ENCODE measurements at places on chromosomes 16 and 17.
A peak's percentile ranks its signal among the peaks of the same experiment; 100 is the strongest.

DNA sequence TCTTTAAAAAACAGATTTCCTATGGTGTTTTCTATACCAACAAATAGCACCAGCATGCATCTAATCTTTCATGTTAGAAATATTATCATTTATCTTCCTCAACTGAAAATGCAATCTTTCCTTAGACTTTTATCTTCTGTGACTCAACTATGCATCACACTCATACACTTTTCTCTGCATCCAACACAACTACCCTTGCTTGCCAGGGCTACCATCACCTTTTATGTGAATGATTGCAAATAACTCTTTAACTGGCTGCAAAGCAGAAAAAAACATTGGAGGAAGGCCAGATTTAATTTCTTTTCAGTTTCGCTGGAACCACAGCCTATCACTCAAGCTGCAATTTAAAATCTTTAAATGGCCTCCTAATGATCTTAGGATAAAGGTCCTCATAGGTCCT lies 212.9 kb downstream of the CDH8 start:
- no peak for DNase-seq

DNA sequence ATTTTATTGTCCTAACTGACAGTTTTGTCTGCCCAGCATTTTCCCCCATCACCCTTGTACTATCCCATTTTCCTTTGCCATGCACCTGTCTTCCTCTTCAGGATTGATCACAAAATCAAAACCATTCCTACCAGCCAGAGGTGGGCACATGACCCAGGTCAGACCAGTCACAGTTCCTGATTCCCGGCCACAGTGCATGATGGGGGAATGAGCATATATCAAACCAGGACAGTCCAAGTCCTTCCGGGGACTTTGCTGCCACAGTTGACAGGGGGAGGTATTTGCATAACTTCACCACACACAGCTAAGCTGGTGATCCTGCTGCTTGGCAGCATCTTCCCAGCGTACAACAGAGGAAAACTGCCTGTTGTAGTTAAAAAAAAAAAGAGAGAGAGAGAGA lies 493.9 kb downstream of the WWOX start:
- DNase-seq = no peak

GRCh38 chr17:50603340-50603739 lies 31.3 kb upstream of the ABCC3 start:
- DNase-seq = no peak

DNA sequence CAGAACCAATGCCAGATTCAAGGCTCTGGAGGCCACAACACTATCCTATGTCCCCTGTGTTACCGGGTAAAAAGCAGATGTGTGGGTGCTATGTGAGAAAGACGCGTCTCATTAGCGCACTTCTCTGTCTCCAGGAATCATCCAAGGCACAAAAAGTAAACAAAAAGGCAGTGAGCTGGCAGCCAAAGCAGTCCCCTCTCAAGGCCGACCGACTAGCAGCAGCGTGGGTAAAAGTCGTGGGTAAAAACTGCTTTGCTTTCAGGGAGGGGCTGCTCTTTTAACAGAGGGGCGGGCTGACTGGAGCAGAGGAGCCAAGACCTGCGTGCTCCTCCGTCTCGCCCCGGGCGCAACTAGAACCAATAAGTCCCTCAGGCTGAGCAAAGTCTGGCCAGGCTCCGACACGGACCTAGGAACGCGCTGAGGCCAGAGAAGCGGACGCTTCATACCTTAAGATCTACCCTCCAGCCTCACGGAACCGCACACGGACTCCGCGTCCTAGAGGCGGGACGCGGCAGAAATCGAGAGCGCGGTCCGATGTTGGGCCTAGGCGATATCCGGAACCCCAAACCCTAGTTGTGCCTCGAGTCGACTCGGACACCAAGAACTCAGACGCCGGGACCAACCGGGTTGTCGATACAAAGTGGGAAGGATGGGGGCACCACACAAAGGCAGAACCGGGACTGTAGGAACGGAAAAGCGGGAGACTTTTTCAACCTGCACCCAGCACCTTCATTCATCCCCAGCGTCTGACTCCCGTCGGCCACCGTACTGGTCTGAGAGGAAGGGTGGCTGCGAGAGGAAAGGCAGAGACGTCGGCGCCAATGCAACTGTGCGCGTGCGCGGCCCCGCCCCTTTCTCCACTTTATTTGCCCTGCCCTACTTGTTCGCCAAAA lies at the start of gene INTS2:
Gene INTS2, minus strand, starts transcription at position 775 of the 893 bp plus-strand sequence. CDS start 1,338 bp downstream, outside the sequence.
- peak; percentile 96 for DNase-seq

DNA sequence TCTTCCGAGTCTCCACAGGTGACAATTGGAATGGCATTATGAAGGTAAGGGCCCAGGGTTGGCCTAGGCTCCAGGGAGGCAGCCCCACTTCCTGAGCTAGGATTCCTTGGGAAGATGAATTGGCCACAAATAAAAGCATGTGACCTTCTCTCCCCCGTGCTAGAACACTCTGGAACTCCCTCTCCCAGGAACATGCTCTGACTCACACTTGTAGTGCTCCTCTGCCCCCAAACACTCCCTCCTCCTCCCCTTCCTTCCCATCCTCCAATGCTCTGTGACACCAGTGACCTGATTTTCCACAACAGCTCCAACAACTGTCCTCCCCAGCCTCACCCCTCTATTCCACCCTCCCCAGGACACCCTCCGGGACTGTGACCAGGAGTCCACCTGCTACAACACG lies 16.4 kb upstream of the ABCC3 start:
- DNase-seq = no peak

DNA sequence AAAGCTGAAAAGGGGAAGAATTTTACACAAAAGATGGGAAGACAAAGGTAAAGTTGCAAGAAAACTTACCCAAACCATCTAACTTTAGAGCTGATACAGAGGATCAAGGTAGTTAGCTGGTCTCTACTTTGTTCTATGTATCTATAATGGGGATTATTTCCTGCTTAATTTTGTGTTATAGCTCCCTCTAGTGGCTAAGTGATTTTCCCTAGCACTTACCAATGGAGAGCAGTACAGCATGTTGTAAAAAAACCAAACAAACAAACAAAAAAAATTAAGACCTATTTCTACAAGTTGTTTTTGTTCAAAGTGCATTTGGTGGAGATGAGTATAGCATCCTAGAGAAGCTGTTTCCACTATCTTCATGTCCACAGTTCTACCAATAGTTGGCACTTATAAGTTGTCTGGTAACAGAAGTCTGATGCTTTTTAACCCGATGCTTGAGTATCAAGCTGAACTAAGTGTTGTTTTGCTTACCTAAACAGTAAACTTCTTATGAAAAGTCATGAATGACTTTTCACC lies 7.5 kb downstream of the SRSF1 start:
- no peak for DNase-seq

DNA sequence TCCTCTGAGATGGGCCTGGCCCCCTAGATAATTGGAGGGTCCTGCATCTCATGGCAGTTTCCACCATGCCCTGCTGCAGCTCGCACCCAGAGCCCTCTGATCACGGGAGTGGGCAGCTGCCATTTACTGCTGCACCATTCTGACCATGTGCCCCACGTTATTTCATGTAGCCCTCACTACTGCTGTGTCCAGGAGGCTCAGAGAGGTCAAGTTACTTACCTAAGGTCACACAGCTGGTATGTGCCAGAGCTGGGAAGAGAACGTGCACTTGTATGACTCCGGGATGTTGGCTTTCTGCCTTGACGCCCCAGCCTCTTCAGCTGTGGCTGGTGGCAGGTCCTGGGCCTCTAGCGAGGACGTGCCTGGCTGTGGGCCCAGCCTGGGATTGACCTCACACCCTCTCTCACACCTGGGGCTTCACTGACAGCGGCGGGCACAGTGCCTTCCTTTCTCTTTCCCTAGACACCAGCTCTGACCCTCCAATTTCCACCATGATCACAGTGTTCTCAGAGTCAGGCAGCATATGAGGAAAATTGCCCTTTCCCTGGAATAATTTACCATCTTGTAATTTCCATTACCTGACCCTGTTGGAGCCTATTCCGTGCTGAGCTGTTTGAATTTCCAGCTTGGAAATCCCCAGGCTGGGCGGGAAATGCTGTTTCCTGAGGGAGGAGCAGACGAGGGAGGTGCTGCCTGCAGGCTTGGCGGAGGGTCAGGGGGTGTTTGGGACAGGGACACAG lies 18.5 kb upstream of the DOC2B start:
- DNase-seq = no peak

DNA sequence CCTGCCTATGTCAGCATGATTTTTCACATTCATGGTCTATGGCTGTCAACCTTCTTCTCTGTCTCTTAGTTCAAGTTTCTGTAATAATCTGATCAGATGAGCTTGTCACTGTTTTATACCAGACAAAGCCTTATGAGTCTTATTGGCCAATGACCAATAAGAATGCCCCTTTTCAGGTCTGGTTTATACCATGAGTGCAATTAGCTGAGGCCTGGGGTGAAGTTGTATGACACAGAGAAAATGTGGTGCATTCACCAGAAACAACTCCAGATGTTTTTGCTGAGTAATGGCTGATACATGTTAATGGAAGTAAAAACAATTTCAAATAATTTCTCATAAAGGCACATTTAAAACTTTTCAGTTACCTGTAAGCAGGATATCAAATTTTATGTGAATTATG lies 218.6 kb upstream of the CDH8 start:
- no peak for DNase-seq

DNA sequence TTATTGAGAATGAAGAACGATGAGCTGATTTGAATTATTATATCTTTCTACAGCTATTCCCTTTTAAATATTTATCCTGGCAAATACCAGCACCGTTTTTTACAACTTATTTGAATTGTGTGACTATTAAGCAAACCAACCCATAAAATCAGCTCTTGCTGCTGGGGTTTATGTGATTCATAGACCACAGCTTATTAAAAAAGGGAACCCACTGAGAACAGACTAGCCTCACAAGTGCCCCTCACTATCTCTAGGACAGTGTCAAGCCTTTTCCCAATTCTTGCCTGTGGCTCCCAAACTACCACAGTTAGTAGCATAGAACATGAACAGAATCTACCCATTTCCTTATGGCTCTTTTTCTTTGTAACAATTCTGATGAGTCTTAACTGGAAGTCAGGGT lies 6.1 kb upstream of the LIG3 start:
- no peak for DNase-seq

GRCh38 chr17:67833946-67834631 lies 8.8 kb downstream of the BPTF start:
- DNase-seq = no peak

DNA sequence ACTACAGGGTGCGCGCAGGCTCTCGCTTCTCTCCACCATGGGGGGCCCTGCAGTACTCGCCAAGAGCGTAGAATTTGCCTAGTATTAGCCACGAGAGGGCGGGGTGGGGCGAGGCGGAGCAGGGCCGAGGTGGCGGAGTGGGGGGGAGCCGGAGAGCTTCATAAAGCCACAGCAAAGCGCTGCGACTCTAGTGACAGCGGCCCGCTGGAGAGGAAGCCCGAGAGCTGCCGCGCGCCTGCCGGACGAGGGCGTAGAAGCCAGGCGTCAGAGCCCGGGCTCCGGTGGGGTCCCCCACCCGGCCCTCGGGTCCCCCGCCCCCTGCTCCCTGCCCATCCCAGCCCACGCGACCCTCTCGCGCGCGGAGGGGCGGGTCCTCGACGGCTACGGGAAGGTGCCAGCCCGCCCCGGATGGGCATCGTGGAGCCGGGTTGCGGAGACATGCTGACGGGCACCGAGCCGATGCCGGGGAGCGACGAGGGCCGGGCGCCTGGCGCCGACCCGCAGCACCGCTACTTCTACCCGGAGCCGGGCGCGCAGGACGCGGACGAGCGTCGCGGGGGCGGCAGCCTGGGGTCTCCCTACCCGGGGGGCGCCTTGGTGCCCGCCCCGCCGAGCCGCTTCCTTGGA lies at the start of gene TBX21:
Gene TBX21, plus strand, starts transcription at position 190 of the 627 bp plus-strand sequence. Its CDS starts 219 bp downstream, at position 409.
- DNase-seq = peak; percentile 94

GRCh38 chr17:55284001-55284884 lies 19.5 kb downstream of the HLF start:
- DNase-seq = no peak

GRCh38 chr16:20740007-20740883 lies 1.4 kb downstream of the THUMPD1 start:
- peak; percentile 28 for DNase-seq

- no peak for DNase-seq
These were observed 186.4 kb downstream of the SEC14L1 start for GRCh38 chr17:77327181-77327565.

- no peak for DNase-seq
These were observed 4.3 kb upstream of the ODAD4 start for GRCh38 chr17:41925991-41926590.

GRCh38 chr17:29158096-29158487 lies 22.1 kb downstream of the MYO18A start:
- no peak for DNase-seq

GRCh38 chr16:75383141-75383540 lies 50.2 kb downstream of the CFDP1 start:
- DNase-seq = no peak

GRCh38 chr17:50865060-50865867 lies 890 bp downstream of the TOB1 start:
- DNase-seq = peak; percentile 61

DNA sequence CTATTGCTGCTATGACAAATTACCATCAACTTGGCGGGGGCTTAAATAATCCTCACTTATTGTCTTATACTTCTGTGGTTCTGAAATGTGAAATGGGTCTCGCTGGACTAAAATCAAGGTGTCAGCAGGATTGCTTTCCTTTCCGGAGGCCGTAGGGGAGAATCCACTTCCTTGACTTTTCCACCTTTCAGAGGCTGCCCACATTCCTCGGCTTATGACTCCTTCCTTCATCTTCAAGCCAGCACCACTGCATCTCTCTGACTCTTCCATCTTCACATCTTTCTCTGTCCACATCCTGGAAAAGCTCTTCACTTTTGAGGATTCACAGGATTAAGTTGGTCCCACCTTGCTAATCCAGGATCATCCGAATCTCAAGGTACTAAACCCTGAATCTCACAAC lies 217.8 kb downstream of the GRIN2A start:
- DNase-seq = no peak

- no peak for DNase-seq
These were observed 52.1 kb downstream of the USP10 start for GRCh38 chr16:84751947-84752346.

DNA sequence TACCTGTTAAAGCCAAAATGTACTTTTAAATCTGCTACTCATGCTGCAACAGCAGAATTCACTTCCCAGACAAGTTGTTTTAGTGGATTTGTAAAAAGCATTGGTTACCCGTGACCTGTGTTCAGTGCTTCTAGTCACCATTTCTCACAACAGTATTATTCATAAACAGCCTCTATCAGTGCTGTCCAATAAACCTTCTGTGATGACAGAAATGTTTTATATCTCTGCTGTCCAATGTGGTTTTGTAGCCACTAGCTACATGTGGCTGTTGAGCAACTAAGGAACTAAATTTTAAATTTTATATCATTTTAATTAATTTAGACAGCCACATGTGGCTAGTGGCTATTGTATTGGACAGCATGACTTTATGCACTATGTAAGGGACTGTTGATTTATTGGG lies 12.6 kb downstream of the MAP3K3 start:
- DNase-seq = no peak

All from activated CD4-positive, alpha-beta memory T cell treated with anti-CD3 and anti-CD28 coated beads, Interleukin-2, amount 10 ng/mL, durations not matched to agents 7 days and 5 days (primary cell).